Stimulated activated CD8-positive, alpha-beta memory T cell treated with anti-CD3 and anti-CD28 coated beads, Interleukin-15, amount 100 ng/mL, for 4 hours (primary cell): ENCODE measurements at places on chromosomes 1 and 21.

- no peak for DNase-seq
Measured at GRCh38 chr1:9886092-9886742, 23.9 kb downstream of the CTNNBIP1 start.

GRCh38 chr1:61420909-61421835 is 303.8 kb downstream of the TM2D1 start:
- DNase-seq, result no peak

GRCh38 chr1:201140235-201140940 is 13.4 kb upstream of the ASCL5 start:
- no peak for DNase-seq

DNA sequence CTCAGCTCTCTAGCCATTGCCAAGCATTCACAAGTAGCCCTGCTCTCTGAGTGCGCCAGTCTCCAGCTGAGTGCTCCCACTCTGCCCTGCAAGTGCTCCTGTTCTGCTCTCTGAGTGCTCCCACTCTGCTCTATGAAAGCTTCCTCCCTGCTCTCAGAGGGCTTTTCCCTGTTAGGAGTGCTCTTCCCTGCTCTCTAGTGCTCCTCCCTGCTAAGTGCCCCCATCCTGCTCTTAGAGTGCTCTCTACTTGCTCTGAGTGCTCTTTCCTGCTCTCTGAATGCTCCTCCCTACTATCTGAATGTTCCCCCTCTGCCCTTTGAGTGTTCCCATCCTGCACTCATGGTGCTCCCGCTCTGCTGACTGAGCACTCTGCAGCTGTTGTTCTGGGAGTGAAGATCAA is 555.4 kb downstream of the NPHP4 start:
- DNase-seq, result no peak

DNA sequence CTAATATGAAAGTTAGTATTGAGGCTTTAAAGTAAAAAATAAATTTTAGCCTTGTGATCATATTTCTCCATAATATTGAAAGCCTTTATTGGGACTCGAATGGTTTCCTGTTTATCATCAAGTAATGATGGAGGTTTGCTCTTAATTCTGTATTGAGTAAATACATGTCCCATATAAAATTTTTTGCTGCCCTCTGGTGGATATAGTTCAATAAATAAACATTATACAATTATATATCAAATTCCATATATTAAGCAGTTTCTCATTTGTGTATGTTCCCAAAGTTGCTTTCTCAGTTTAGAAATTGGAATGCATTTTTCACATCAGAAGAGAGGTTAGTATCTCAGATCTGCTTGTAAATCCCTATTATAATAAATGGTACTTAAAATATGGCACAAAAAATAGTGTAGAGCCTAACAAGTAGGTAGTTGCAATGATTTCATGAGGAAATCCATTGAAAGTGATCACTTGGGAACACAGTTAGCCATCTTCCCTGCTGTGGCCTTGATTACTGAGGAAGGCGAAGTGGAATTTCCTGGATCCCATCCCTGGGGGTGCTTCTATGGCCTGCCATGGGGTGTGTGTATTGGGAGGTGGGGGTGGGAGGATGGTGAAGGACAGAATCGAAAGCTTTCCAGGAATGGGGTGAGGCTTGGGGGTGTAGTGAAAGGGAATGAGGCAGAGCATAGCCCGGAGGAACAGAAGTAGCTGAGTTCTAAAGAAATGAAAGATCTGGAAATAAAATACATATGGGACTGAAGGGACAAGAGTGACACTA is 84.1 kb upstream of the C21orf91 start:
- DNase-seq, result no peak

DNA sequence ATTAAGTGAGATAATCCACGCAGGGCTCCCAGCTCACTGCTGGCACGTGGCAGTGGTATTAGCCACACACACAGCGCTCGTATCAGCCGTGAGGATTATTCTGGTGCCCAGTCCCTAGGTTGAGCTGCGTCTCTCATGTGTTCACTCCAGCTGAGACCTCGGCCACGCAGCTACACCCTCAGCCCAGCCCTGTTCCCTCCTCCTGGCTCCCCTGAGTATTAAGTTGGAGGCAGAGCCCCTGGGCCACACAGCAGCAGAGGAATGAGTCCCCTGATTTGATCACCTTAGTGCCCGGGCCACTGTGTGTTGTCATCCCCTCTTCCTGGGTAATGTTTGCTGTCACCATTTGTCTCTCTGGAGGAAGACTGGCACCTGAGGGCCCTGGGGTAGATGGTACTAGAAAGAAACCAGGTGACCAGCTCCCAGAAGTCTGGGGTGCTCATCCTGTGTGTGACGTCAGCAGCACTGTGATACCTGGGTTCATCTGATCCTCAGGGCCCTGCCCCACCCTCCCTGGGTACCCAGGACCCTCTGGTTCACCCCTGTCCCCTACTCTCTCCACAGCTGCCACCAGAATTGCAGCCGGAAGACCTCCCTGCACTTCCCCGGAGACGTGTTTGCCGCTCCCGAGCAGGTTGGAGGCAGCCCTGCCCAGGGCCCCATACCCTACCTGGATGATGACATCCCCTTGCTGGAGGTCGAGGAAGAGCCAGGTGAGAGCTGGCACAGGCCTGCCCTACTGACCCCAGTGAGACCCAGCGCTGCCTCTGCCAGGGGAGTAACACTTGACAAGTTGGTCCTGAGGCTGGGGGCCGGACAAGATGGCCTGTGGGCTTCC is 40.1 kb downstream of the DISP3 start:
- no peak for DNase-seq

- DNase-seq, result no peak
Measured at GRCh38 chr1:212967801-212968200, 17.5 kb downstream of the VASH2 start.

DNA sequence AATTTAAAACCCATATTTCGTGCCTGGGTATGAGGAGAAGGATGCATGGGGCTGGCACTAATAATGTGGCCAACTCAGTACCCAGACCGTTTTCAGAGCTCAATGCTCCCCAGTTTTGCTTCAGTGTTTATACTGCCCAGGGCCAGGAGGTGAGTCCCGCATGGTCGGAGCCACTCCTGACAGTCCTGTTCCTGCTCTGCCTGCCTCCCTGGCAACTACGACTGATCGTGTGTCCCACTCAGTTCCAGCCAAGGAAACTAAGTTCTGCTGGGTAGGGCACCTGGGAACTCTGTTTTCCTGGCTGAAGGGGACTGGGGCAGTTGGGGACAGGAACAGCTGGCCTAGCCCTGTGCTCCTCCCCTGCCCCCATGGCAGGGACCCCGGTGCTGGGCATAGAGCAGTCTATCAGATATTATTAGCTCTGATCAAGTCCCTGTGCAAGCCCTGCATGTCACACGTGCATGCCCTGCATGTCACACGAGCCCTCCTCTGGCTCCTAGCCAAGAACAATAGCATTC is 19.2 kb downstream of the S100A7 start:
- no peak for DNase-seq

DNA sequence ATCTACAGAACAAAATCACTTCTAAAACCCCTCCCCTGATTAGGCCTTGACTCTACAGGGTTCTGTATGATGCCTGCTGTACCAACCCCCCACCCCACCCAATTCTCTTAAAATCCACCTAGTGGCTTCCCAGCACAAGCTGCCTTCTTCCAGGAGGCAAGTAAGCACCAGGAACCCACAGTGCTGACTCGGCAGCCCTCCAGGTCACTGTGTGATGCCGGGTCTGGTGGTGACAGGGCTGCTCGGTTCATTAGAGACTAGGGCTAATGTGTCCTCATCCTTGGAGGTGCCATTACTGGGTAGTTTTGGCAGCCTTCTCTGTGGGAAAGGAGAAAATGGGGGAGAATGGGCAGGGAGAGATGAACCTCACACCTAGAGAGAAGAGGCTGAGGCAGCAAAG is 363.5 kb downstream of the PTPRU start:
- no peak for DNase-seq

- DNase-seq, result no peak
Measured at GRCh38 chr1:233005156-233005555, 54.7 kb downstream of the NTPCR start.

- no peak for DNase-seq
Measured at GRCh38 chr1:101284021-101284420, 47.2 kb downstream of the S1PR1 start.

DNA sequence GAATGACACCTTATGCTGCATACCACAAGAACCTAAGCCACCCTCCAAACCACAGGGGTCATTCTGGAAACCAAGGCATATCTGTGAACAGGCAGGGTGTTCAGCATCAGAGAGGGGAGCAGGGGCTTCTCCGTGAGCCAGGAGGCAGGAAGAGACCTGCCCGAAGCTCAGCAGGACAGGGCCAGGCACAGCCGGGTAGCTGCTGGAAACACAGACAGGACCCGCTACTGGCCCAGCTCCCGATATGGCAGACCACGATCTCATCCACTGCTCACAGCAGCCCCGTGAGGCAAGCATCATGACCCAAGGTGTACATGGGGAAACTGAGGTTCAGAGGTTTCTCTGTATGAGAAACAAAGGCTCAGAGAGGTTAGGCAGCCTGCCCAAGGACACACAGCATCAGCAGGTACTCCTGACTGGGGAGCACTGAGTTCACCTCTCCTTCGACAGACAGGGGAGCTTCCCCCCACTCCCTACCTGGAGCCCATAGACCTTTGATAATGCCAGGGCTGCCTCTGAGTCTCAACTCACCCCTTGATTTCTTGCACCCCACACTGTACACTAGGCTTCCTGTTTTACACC is 317.7 kb downstream of the MATN1 start:
- DNase-seq, result no peak

DNA sequence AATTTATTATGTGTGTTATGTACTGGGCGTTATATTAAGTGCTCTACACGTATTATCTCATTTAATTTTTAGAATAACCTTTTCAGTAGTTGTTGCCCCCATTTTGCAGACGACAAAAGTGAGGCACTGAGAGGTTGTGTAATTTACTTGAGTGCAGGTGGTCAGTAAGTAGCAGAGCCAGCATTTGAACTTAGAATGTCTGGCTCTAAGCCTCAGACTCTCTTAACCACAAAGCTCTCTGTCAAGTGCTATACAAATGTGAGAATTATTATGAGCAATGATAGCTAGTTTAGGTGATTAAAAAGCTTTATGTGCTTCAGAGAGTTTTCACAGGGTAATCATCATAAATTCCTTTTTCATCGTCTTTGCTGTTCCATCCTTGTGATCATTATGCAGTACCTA is 96.3 kb upstream of the UBE2U start:
- no peak for DNase-seq

- DNase-seq, result no peak
Measured at GRCh38 chr1:183894290-183894565, 89.3 kb downstream of the RGL1 start.

- DNase-seq, result no peak
Measured at GRCh38 chr1:243596431-243597062, 253.5 kb downstream of the AKT3 start.

- DNase-seq, result no peak
Measured at GRCh38 chr1:231679109-231679508, 52.5 kb downstream of the DISC1 start.

GRCh38 chr1:34128186-34128889 is 36.7 kb downstream of the CSMD2 start:
- DNase-seq, result no peak

GRCh38 chr1:160018900-160019299 is 12.9 kb downstream of the PIGM start:
- no peak for DNase-seq

DNA sequence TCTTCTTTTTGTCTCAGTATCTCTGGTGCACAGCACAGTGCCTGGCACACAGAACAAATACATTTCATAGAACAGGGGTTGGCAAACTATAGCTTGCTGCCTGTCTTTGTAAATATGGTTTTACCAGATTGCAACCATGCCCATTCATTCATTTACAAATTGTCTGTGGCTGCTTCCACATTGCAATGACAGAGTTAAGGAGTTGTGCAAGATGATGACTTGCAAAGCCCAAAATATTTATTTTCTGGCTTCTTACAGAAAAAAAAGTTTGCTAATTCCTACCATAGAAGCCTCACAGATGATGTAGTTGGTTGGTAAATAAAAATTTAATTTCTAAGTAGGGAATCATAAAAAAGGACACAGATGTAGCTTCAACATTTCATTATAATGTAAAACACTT is 11.2 kb upstream of the HMGB4 start:
- no peak for DNase-seq

DNA sequence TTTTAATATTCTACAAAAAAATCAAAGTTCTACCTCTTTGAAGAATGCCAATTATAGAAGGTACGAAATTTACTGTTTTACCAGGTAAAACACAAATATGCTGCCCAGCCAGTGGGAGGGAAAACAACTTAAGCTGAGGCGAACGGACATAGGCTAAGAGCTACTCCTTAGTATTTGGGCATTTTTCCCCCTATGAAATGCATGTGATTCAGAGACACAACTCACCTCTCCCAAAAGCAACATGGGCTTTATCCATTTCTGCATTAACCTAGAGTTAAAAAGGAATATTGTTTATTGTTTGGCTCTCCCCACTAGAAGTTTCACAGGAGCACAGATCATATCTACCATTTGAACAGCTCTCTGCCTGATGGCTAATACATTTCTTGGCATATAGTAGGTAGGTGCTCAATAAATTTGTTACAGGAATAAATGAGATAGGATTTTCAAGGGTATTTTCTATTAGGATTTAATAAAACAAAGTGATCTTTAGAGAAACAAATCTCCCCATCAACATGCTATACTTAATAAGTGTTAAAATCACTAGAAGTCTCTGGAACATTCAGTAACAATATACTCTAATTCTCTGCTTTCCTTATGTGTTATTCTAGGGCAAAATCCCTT is 2.4 kb upstream of the SORT1 start:
- no peak for DNase-seq

DNA sequence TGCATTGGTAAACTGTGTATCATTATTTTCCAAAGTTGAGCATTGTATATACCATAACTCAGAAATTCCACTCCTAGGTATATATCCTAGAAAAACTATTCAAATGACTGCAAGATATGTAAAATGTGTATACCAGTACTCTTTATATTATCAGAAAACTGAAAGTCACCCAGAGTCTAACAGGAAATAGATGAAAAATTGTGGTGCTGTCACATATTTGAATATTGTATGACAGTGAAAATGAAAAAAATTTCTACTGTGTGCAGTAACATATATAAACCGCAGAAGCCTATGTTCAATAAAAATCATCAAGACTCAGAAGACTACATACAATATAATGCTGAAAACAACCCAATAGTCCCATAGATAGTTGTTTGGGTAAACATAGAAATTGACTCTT is 74.4 kb upstream of the LYPLAL1 start:
- DNase-seq, result no peak

- no peak for DNase-seq
Measured at GRCh38 chr1:185627171-185627570, 107.0 kb upstream of the HMCN1 start.

GRCh38 chr1:156938813-156939212 is 18.4 kb downstream of the LRRC71 start:
- no peak for DNase-seq

DNA sequence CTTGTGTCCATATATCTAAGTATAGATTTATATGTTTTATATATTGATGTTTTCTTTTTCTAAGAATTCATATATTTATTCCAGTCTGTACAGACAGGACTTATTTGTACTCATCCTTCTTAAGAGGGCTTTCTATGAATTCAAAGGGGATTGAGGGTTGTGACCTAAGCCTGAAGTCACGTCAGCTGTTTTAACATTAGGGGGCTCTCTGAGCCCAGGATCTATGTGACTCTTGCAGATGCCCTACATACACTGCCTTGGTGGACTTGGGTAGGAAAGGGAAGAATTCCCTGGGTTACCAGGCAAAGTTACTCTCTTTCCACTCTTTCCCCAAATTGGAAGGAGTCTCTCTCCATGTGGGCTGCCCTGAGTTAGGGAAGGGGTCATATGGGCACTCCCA is 283.8 kb upstream of the DAB1 start:
- DNase-seq, result no peak
